ENCODE measurements at places on chromosomes 4 and X.

- DNase-seq: no peak
Measured at GRCh38 chr4:158871335-158871724, 102.5 kb downstream of the FNIP2 start.

- DNase-seq: no peak
Measured at GRCh38 chrX:133435544-133436124, 20.3 kb upstream of the GPC4 start.

GRCh38 chr4:15455290-15455689 lies 14.4 kb upstream of the CC2D2A start:
- DNase-seq: peak; percentile 65

GRCh38 chr4:145816091-145816490 lies 122.5 kb downstream of the ZNF827 start:
- no peak for DNase-seq

- DNase-seq: no peak
Measured at GRCh38 chrX:118498351-118498750, 2.7 kb downstream of the DOCK11 start.

GRCh38 chr4:173370130-173370476 lies 651 bp upstream of the SAP30 start:
- no peak for DNase-seq

All from AG08395 (cell line).